ENCODE measurements at places on chromosomes 2 and 18.

GRCh38 chr2:165582409-165582808 lies 112.9 kb downstream of the CSRNP3 start:
- no peak for DNase-seq

- no peak for DNase-seq
Observed at GRCh38 chr2:60882971-60883753, 1.8 kb downstream of the REL start.

DNA sequence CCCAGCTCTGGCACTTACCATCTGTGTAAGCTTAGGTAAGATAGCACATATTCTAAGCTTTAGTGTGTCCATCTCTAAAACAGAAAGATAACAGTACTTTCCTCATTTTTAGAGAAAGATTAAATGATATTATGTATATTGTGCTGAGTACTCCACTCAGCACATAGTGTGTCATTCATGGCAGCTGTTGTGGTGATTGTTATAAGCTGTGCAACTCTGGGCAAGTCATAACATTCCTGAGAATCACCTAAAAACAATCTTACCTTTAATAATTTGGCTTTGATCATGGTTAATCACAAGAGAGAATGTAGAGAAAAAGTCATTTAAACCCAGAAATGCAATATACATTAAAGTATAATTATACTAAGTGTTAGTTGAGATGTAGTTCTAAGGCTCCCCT lies 391.5 kb downstream of the GALNT13 start:
- no peak for DNase-seq

GRCh38 chr2:5975401-5975800 lies 283.2 kb downstream of the SOX11 start:
- DNase-seq: no peak

- no peak for DNase-seq
Observed at GRCh38 chr2:227377467-227378351, 1.4 kb downstream of the TM4SF20 start.

- DNase-seq: no peak
Observed at GRCh38 chr2:39107156-39107555, 13.7 kb downstream of the SOS1 start.

GRCh38 chr2:6896930-6897759 lies 19.6 kb downstream of the RSAD2 start:
- DNase-seq: no peak

Measured in stimulated activated naive CD4-positive, alpha-beta T cell treated with Interleukin-2 at 50 U/mL for 16 hours (primary cell).